Activated T-cell treated with anti-CD3 and anti-CD28 coated beads for 48 hours (primary cell): ENCODE measurements at places on chromosomes 2 and 18.

DNA sequence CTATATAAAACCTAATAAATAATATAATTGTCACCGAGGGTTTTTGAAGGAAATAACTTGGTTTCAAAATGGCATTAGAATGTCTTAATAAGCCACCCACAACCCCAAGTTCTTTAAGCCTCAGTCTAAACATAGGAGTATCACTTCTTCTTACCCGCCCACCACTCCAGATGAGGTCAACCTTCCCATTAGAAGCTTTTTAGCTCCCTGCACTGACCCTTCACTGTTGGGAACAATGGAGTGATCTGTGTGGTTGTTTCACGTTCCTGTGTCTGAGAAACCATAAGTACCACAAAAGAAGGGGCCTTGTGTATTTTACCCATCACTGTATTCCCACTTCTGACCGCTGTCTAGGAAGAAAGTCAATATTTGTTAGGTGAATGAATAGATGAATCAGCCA, 326.3 kb upstream of the ZNF521 start:
- no peak for DNase-seq

DNA sequence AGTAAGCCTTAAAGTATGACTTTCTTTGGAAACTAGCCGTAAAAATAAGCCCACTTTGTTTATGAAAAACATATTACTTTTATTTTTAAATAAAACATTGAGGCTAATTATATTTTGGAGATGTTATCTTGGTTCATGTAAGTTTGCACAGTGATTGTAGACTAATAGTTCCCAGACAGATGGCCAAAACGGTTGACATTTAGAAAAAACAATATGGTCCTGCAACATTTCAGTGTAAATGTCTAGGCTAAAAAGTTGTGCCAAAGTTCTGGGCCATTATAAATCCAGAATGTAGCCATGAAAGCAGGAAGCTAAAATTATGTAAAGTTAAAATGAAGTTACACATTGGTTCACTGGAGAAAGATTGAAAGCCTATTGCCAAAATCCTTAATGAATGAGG, 43.6 kb downstream of the SLC5A7 start:
- DNase-seq = no peak

- DNase-seq = no peak
Measured at GRCh38 chr2:46378616-46379015, 81.4 kb downstream of the EPAS1 start.

GRCh38 chr2:226712941-226713340, 86.7 kb downstream of the IRS1 start:
- no peak for DNase-seq

DNA sequence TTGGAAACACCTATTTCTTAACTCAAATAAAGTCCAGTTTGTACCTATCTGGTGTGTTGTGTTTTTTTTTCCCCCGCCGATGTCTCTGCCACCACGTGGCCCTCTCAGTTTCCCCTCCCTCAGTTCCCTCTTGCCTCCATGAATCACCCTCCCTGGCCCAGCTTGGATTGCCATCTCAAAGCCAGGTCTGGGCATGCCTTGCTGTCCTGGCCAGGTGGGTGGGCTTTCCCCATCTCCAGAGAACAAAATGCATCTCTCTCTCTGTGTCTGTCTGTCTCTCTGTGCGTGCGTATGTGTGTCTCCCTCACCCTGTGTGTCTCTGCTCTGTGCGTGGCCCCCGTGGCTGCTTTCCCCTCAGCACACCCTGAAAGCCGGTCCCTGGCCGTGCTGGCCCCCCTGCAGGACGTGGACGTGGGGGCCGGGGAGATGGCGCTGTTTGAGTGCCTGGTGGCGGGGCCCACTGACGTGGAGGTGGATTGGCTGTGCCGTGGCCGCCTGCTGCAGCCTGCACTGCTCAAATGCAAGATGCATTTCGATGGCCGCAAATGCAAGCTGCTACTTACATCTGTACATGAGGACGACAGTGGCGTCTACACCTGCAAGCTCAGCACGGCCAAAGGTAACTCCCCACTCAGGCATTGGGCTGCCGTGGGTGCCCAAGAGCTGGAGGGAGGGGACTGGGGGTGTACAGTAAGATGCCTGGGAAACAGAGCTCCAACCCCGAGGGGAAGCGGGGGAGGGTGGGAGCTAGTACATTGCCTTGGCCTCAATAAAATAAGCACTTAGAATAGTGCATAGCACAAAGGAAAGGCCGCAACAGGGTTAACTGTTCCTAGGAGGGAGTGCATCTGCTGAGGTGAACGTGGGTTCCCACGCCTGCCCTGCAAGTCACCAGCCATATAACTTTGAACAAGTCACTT, 31.6 kb upstream of the GMPPA start:
- DNase-seq = no peak
